ENCODE measurements at places on chromosomes 12 and 14.

DNA sequence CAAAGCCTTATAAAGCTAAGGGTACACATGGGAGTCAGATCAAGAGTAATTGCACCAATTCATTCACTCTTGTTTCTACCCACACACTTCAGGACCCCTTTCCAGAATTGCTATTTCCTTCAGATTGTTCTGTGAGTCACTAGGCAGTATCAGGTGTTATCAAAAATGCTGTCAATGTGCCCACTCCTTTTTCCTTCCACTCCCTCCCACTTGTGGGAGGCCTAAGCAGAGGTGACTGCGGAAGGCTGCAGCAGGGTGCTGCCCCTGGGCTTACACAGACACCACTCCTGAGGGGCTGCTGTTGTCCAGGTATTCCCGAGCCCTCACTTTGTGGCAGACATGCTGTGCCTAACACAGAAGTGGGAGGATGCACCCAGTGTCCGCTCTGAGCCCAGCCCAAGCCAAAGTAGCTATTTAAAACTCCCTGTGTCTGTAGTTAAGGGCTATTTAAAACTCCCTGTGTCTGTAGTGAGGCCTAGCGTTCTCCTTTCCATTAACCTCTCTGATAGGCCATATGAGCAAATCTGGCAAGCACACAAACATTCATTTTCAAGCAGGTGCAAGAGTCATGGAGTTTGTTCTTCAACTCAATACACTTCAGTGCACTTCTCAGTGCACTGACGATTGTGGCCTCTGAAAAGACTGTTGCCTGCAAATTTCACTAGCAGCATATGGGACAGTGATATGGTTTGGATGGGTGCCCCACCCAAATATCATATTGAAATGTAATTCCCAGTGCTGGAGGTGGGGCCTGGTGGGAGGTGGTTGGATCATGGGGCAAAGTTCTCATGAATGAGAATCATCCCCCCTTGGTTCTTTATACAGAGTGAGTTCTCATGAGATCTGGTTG, 117.8 kb downstream of the PHLDA1 start:
- no peak for DNase-seq

DNA sequence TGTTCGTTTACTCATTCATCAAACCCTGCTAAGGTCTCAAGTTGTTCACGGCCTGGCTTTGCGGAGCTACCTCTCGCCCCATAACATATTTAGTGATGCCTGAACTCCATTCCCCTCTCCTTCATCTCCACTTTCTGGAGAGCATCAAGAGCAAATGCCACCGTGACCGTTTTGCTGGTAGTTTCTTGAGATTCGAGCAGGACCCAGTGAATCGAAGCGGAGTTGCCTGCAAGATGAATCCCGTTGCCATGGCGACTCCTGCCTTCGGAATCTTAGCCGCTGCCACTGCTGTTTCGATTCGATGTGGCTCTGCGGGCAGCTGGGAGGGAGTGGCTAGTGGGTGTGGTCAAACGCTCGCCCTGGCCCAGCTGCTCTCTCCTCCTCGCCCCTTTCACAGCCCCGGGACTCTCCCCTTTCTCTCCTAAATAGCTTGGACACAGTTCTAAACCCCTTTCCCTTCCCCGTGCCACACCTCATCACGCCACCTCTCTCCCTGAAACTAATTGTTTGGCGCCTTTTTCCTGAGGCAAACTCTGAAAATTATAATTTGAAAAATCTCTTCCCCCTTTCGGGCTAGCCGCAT, 1.4 kb downstream of the DAAM1 start:
- peak; percentile 62 for DNase-seq

GRCh38 chr12:110885152-110885840, 35.1 kb downstream of the MYL2 start:
- DNase-seq: no peak

DNA sequence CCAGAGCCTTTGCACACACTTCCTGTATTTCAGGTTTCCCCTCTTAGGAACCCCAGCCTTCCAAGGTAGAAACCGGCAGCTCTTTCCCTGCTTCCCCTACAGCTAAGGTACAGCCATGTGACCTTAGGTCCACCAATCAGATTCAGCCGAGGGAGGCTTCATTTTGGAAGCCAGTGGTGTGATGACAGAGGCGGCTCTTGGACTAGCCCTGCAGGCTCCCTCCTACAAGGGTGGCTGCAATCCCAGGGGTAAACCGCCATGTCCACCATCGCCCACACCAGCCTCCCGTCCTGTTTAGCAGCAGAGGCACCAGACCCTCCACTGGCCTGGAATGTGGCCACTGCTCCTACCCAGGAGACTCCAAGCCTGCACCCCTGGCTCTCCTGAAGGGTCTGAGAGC, 65.6 kb downstream of the SERPINA3 start:
- no peak for DNase-seq

- no peak for DNase-seq
Measured at GRCh38 chr14:44896275-44897040, 65.3 kb downstream of the KLHL28 start.

- DNase-seq: no peak
Measured at GRCh38 chr12:1531654-1532374, 62.6 kb downstream of the FBXL14 start.

GRCh38 chr12:105351523-105351922, 21.0 kb downstream of the C12orf75 start:
- no peak for DNase-seq

GRCh38 chr12:6899427-6899826, 5.2 kb upstream of the LRRC23 start:
- DNase-seq: no peak

GRCh38 chr12:59595883-59596540, at the start of gene SLC16A7:
Gene SLC16A7, plus strand, starts transcription at chr12:59596029. Its CDS starts 108,773 bp downstream, at chr12:59704802.
- peak; percentile 96 for DNase-seq
